ENCODE measurements at places on chromosomes 12 and 14.

DNA sequence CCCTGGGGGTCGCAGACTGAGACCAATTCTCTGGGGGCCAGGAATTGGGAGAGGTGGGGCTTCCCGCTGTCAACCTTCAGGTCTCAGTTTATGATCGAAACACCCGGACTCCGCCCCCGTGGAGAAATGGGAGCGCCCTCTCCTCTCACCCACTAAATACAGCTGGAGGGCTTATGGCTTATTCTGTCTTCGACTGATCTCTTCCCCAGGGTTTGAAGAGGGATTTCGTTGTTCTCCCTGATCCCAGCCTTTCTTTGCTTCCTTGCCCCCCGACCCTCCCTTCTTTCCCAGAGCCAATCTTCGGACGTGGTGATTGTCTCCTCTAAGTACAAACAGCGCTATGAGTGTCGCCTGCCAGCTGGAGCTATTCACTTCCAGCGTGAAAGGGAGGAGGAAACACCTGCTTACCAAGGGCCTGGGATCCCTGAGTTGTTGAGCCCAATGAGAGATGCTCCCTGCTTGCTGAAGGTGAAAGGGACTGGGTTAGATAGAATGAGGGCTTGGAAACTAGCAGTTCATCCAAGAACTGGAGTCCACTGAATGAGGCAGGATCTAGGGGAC is 607 bp downstream of the OS9 start:
- DNase-seq: no peak

DNA sequence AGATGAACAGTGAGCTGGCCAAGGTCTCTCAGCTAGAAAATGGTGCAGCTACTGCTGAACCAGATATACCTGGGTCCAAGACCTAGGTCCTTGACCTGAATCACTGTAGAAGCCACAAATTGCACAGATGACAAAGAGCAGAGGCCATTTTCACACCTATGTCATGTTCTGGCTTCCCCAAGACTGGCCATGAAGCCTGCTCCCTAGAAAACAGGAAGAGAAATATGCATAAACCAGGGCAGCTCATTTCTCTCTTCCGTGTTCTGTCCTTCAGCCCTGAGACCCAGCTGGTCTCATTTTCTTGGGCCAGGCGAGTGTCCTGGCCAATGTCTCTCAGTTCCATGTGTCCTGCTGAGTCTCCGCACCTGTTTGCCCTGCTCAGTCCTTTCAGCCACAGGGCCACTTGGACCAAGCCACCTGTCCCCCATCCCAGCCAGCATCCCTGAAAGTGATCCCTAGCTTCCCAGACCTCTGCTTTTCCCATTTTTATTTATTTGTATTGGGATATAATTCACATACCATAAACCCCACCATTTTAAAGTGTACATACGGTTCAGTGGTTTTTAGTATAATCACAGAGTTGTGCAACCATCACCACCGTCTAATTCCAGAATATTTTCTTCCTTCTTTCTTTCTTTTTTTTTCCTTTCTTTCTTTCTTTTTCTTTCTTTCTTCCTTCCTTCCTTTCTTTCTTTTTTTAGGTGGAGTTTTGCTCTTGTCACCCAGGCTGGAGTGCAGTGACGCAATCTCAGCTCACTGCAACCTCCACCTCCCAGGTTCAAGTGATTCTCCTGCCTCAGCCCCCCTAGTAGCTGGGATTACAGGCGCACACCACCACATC is 27.0 kb downstream of the P2RX7 start:
- DNase-seq: no peak

DNA sequence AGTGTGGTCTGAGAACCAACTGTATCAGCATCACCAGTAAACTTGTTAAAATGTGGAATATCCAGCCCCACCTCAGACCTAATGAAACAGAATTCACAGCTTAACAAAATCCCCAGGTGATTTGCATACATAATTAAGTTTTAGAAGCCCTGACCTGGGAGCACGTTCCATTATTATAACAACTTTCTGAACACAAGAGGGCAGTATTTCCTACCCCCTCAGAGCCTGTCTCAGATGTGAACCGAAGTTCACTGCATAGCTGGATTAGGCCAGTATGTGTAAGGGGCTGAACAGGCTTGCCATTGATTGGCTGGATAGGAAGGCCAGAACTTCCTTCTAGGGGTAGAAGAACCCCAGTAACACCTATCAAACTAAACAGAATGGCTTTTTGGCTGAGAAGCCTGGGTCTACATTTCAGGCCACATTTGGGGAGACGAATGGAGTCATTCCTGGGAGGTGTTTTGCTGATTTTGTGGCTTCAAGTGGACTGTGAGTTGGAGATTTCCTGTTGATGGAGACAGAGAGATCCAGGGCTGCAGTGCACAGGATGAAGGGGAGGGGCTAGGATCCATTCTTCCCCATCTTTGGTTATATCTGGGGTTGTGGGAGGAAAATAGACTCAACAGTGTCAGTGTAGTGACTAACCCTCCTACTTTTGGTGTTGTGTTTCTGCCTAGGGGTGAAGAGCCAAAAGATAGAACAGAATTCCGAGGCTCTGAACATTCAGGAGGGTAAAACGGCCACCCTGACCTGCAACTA is 94.7 kb upstream of the OR4E1 start:
- DNase-seq: peak; percentile 43

GRCh38 chr12:126747530-126748149 is 1519.3 kb upstream of the TMEM132C start:
- DNase-seq: no peak

GRCh38 chr14:77574446-77575115 is 41.9 kb downstream of the SPTLC2 start:
- no peak for DNase-seq

DNA sequence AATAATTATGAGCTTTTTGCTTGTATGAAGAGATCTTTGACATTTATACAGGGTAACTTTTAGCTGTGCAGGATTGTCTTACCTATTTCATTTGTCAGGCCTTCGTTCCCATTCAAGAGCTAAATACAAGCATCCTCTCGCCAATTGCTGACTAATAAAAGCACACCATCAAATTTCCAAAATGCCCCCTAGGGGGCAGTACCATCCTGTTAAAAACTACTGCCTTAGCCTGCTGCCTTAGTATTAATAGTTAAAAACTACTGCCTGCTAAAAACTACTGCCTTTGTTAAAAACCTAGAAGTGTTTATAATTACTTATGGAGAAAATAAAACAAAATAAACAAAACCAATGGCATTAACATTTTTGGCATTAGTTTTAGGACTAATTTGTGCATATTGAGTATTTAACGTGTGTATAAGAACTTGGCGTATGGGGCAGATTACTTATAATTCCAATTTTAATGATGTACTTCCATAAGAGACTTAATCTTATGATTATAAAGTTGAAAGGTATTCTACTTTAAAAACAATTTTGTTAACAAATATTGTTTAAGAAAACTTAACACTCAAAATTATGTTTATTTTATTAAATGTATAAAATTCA is 3.0 kb upstream of the IFI27L2 start:
- DNase-seq: no peak

- DNase-seq: peak; percentile 91
Observed at GRCh38 chr14:100440207-100440631, 117.1 kb downstream of the SLC25A47 start.

DNA sequence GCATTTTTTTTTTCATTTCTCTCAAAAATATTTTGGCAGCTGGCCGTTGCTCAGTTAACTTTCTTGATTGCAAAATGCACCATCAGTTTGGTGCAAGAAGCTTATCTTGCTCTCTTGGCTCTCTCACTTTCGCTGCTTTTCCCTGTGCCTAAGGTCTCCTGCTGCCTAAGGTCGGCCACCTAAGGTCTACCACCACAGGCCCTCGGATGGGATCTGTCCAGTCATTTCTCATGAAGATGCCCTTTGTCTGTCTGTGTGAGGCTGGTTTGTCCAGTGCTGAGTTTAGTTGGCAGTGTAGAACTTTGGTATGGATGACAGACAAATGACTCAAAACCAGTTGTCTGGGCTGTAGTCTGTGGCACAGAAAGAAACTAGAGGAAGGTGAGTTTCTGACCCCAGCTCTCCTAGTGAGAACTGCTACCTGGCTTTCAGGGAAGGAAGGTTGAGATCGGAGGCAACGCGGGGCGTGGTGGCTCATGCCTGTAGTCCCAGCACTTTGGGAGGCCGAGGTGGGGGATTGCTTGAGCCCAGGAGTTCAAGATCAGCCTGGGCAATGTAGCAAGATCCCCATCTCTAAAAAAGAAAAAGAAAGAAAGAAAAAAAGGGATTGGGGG is 2.6 kb downstream of the MLXIP start:
- DNase-seq: no peak

DNA sequence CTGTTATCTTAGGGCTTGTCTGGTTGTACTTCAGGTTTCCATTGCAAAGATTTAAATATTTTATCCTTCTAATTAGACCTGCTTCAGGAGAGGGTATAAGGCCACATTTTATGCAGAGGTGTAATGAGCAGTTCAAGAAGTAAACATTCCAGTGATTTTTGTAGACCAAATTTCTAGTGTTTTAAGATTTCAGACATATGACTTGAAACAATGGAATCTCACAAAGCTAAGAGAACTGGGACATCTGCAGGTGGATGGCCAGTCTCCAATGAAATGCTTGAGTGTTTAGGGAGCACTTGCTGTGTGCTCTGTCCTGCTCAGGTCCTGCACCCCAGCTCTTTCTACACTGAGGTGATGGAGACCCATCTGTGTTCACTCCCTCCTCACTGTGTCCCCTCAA is 7.9 kb downstream of the C14orf132 start:
- no peak for DNase-seq

GRCh38 chr14:77303417-77304156 is 17.1 kb downstream of the POMT2 start:
- peak; percentile 28 for DNase-seq

DNA sequence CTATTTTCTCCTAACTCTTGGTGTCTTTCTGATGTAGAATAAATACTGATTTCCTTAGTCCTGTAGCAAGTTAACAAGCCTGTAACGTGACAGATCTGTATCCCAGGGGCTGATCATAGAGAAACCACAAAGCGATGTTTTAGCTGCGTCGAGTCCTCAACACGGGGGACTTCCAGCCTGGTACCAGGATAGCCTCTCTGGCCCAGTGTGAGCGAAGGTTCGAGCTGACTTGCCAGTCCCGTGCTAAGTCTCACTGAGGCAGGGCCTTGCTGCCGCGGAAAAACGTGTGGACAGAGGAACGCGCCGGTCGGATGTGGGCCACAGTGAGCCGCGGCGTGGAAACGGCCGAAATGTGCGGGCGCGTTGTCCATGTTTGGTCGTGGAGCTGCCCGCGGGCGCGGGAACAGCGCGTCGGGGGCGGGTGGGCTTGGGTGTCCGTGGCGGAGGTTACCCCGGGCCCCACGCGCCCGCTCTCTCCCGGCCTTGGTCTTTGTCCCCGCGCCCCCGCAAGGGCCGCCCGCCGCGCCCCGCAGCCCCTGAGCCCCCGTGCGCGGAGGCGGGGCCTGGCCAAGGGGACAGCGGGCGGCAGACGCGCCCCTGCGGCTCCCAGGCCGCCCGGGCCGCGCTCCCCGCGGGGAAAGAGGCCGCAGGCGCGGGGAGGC is 531 bp upstream of the EML1 start:
- peak; percentile 90 for DNase-seq

- DNase-seq: no peak
Observed at GRCh38 chr12:124764870-124765580, 98.6 kb downstream of the SCARB1 start.

DNA sequence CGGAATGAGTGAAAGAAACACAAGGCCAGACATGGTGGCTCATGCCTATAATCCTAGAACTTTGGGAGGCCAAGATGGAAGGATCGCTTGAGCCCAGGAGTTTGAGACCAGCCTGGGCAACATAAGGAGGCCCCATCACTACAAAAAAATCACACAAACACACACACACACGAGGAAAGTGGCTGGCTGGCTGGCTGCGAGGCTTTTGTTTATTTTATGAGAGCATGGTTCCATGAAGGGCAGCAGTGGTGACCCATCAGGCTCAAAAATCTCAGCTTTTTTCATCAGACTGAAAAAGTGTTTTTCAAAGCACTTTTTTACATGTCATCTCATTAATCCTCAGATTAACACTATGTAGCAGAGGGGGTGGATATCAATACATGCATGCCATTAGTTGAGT is 27.7 kb downstream of the VDR start:
- peak; percentile 26 for DNase-seq

Data from mesenteric fat pad (tissue), 1 donor.